Sigmoid colon (tissue), 7 donors: ENCODE measurements at places on chromosomes 2 and 18. TPM values are rescaled to one million over a fixed set of nuclear protein-coding genes. Genes with fewer than 3 reads are reported as not detected.

DNA sequence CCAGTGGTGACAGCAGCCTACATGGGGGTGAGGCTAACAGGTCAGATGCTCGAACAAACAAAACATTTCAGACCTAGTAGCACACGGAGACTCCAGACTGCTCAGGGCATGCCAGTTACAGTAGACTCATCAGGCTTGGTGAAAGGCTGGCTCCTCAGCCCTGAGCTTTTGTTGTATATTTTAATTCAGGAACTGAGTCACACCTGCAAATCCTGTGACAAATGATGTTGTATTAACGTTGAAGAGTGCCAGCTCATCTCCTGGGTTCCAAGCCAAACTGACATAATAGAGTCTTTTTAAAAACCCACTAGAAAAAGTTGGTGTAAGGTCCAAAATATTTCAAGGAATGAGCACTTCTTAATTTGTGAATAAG lies 65.3 kb downstream of the C1D start:
- DNase-seq, result no peak

The YIPF4 gene
- 20.1 TPM for total RNA-seq

DNA sequence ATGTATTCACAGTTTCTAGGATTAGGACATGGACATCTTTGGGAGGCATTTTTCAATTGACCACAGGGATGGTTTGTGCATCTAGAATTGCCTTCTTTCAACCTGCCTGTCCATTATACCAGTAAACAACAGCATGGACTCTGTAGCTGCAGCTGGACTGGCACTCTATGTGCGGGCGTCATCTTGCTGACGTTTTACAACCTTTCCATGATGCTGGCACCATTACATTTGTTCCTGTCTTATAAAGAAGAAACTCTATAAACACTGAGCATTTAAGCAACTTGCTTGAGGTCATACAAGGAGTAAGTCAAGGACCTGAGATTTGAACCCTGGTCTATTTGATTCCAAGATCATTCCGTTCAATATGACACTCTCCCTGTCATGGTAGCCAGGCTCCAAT lies 25.4 kb upstream of the IGFBP5 start:
- no peak for DNase-seq

- no peak for DNase-seq
Observed at GRCh38 chr2:43511199-43511598, 84.6 kb downstream of the THADA start.
